Progenitor cell of endocrine pancreas (in vitro differentiated cells): ENCODE measurements at places on chromosomes 12 and 14. TPM values are rescaled to one million over a fixed set of nuclear protein-coding genes. Genes with fewer than 3 reads are reported as not detected.
A peak's percentile ranks its signal among the peaks of the same experiment; 100 is the strongest.

DNA sequence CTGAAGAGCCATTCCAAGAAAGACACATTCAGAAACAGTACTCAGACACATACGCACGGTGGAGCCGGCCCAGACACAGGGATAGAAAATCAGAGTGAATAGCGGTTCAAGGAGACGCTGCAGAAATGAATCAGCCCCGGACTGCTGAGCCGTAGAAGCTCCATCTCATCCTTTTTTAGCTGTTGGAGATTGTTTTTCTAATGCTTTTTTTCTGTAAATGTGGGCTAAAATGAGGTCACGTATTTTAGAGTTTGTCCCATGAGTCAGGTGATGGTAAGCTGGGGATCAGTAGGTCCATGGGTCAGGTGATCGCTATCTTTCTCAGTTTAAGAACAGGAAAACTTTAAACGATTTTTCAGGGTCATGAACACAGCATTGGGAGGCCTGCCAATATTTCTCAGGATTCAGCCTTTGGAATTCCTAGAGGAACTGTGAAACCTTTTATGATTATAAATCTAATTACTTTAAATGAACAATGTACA is 202.4 kb downstream of the ITPR2 start:
- H3K27me3 ChIP-seq: no peaks in the 10 kb centered on the region
- H3K36me3 ChIP-seq: peaks cover 4% of the 10 kb centered on the region
- H3K4me3 ChIP-seq: no peak overlapping the region
- DNase-seq: no peak
- peak overlapping the region; percentile 3 for H3K27ac ChIP-seq

- H3K36me3 ChIP-seq: peaks cover 2% of the 10 kb centered on the region
- no peaks in the 10 kb centered on the region for H3K4me1 ChIP-seq
- H3K27ac ChIP-seq: no peak overlapping the region
- peaks cover 16% of the 10 kb centered on the region for H3K27me3 ChIP-seq
- no peak for DNase-seq
Observed at GRCh38 chr12:3700861-3701260, 52.0 kb downstream of the CRACR2A start.

GRCh38 chr14:105859717-105860614 is 333.6 kb downstream of the TMEM121 start:
- no peaks in the 10 kb centered on the region for H3K4me1 ChIP-seq
- no peaks in the 10 kb centered on the region for H3K27me3 ChIP-seq
- no peak overlapping the region for H3K27ac ChIP-seq
- peaks cover 2% of the 10 kb centered on the region for H3K36me3 ChIP-seq

DNA sequence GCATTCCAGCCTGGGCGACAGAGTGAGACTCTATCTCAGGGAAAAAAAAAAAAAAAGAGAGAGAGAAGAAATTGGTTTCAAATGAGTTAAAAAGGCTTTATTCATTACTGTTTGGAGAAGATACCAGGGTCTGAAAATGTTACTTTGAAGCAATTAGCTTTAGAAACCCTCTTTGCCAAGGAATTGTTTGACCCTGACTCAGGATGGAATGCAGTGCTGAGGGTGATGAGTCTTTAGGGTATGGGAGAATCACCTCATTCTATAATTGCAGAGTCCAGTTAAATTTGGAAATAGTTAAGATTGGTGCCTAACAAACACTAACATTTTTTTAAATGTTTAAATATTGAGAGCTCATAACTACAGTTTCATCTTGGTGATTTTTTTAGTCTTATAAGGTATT is 13.3 kb downstream of the RAP1B start:
- H3K4me3 ChIP-seq: no peak overlapping the region
- DNase-seq: no peak
- H3K36me3 ChIP-seq: peaks cover 29% of the 10 kb centered on the region
- peak overlapping the region; percentile 49 for H3K27ac ChIP-seq

RPL10L gene
- total RNA-seq: not detected in 2 replicates

DNA sequence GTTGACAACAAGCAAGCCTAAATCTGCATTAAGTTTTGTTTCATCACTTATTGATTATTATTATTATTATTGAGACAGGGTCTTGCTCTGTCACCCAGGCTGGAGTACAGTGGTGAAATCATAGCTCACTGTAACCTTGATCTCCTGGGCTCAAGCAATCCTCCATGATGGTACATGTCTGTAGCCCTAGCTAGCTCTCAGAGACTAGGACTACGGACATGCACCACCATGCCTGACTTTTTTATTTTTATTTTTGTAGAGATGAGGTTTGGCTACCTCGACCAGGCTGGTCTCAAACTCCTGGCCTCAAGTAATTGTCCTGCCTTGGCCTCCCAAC is 35.7 kb upstream of the STK38L start:
- peaks cover 2% of the 10 kb centered on the region for H3K36me3 ChIP-seq
- H3K4me3 ChIP-seq: no peak overlapping the region
- DNase-seq: no peak
- no peaks in the 10 kb centered on the region for H3K27me3 ChIP-seq
- peaks cover 14% of the 10 kb centered on the region for H3K4me1 ChIP-seq

DNA sequence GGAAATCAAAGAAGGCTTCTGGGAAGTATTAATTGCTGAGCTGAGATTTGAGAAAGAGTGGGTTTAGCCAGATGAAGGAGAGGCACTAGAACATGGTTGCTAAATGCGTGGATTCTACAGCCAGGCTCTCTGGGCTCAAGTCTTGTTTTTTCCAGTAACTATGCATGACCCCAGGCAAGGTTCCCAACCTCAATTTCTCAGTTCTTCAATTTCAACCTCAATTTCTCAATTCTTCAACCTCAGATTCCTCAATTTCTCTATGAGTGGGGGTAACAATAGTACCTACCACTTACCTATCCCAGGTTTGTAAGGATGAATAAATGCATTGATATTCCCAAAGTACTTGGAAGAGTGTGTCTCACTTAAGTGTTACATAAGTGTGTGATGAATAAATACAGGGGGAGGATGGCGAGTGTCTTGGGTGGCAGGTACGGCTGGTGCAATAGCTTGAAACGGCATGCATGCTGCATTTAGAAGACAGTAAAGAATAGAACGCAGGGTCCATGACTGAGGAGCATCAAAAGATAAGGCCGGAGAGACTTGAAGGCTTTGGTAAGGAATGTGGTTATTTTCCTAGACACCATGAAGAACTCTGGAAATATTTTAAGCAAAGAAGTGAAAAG is 149.1 kb upstream of the ATP2B1 start:
- H3K36me3 ChIP-seq: no peaks in the 10 kb centered on the region
- no peaks in the 10 kb centered on the region for H3K4me1 ChIP-seq
- no peak overlapping the region for H3K4me3 ChIP-seq
- H3K27ac ChIP-seq: no peak overlapping the region
- no peak for DNase-seq
- H3K27me3 ChIP-seq: no peaks in the 10 kb centered on the region

ESR2 gene
- 0.29 and 0.51 TPM in 2 replicates for total RNA-seq

SYCP3 gene
- total RNA-seq: not detected in 2 replicates

DNA sequence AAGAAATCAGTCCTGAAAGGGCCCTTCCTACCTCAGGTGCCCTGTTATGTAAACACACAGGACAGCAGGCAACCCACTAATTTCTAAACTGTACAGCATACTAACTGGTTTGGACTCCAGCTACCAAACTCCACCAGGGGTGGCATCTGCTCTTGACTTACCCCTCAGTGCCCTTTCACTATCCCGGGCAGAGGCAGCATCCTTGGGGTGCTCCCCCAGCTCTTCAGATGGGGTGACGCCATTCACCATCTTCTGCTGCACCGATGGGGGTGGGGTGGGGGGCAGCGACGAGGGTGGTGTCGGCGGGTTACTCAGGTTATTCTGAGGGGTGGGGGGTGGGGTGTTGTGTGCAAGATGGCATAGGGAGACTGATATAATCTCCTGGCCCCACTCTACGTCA is 11.5 kb upstream of the PRKAG1 start:
- no peaks in the 10 kb centered on the region for H3K27me3 ChIP-seq
- no peak overlapping the region for H3K27ac ChIP-seq
- H3K4me3 ChIP-seq: no peak overlapping the region
- peaks cover 13% of the 10 kb centered on the region for H3K36me3 ChIP-seq
- no peaks in the 10 kb centered on the region for H3K4me1 ChIP-seq

MYH7 gene
- total RNA-seq: not detected in 2 replicates

RAD51AP1 gene
- 33.4 and 40.1 TPM in 2 replicates for total RNA-seq

DNA sequence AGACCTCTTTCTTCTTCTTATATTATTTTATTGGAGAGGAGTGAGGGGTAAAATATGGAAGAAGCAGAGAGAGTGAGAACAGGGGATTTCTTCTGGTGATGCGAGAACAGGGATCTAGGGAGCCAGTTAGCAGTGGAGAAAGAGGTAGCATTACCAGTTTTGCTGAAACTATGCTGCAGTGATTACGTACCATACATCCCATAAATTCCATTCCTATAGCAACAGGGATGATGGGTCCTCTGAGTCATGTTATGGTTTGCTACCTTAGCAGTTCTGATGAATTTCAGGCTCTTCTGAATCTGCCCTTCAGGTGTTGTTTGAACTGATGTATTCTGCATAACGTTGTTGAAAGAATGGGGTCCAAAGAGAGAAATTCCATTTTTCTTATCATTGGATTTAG is 625.4 kb upstream of the LRFN5 start:
- H3K4me3 ChIP-seq: no peak overlapping the region
- DNase-seq: no peak
- no peak overlapping the region for H3K27ac ChIP-seq

KRT74 gene
- total RNA-seq: not detected in 2 replicates

PROX2 gene
- not detected in 2 replicates for total RNA-seq

- no peak overlapping the region for H3K4me3 ChIP-seq
- H3K27me3 ChIP-seq: no peaks in the 10 kb centered on the region
- H3K27ac ChIP-seq: no peak overlapping the region
- DNase-seq: no peak
- peaks cover 19% of the 10 kb centered on the region for H3K4me1 ChIP-seq
Observed at GRCh38 chr14:49961270-49962222, 68.7 kb downstream of the ARF6 start.

GRCh38 chr14:99192028-99192621 is 79.9 kb downstream of the BCL11B start:
- H3K4me3 ChIP-seq: no peak overlapping the region
- H3K36me3 ChIP-seq: no peaks in the 10 kb centered on the region
- DNase-seq: no peak
- no peak overlapping the region for H3K27ac ChIP-seq
- H3K4me1 ChIP-seq: peaks cover 19% of the 10 kb centered on the region

GRCh38 chr12:1796515-1797010 is 23.8 kb upstream of the LRTM2 start:
- no peak overlapping the region for H3K4me3 ChIP-seq
- no peaks in the 10 kb centered on the region for H3K36me3 ChIP-seq
- no peak overlapping the region for H3K27ac ChIP-seq
- peaks cover 21% of the 10 kb centered on the region for H3K27me3 ChIP-seq

DNA sequence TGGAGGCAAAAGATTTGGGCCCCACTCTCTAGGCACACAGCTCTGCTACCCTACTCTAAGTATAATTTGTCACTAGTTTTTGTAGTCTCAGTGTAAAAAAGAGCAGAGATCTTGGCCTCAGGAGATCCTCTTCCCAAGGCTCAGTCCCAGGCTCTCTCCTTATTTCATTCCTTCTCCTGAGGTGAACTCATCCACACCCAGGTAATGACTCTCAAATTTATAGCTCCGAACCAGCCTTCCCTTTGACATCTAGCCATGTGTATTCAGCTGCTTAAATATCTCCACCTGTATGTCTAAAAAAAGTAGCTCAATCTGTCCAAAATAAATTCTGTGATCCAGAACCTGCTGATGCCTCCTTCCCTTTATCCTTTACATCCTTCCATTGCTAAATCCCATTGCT is 173.5 kb upstream of the HIF1A start:
- peaks cover 5% of the 10 kb centered on the region for H3K27me3 ChIP-seq
- no peaks in the 10 kb centered on the region for H3K36me3 ChIP-seq

PLEKHD1 gene
- total RNA-seq: 1.5 and 2.0 TPM in 2 replicates

DNA sequence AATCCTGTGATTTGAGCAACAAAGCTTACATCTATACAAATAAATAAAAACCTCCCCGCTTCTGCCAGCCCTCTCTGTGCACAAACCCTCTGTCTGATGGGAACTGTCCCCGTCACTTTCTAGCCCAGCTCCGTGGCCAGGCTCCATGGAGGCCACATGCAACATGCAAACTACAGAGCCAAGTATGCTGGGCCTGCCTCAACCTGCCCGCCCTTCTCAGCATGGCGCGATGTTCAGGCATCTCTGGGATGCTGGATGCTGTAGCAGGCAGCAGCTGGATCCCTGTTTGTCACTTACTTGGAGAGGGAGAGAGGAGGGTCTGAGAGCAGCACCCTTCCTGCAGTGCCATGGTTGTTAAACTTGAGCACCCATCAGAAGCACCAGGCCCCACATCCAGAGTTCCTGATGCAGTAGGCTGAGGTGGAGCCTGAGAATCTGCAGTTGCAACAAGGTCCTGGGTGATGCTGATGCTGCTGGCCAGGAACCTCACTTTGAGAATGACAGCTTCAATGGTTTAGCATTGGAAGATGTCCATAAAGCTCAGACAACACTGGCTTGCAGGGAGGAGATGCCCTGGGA is 32.4 kb downstream of the CLMN start:
- H3K4me3 ChIP-seq: no peak overlapping the region
- H3K36me3 ChIP-seq: peaks cover 8% of the 10 kb centered on the region
- peaks cover 2% of the 10 kb centered on the region for H3K27me3 ChIP-seq
- no peak overlapping the region for H3K27ac ChIP-seq
- no peak for DNase-seq

- H3K27me3 ChIP-seq: no peaks in the 10 kb centered on the region
- H3K36me3 ChIP-seq: no peaks in the 10 kb centered on the region
- no peaks in the 10 kb centered on the region for H3K4me1 ChIP-seq
- no peak overlapping the region for H3K27ac ChIP-seq
- H3K4me3 ChIP-seq: no peak overlapping the region
Observed at GRCh38 chr12:72236071-72236705, 36.0 kb upstream of the TRHDE start.

OR11G2 gene
- not detected in 2 replicates for total RNA-seq

DNA sequence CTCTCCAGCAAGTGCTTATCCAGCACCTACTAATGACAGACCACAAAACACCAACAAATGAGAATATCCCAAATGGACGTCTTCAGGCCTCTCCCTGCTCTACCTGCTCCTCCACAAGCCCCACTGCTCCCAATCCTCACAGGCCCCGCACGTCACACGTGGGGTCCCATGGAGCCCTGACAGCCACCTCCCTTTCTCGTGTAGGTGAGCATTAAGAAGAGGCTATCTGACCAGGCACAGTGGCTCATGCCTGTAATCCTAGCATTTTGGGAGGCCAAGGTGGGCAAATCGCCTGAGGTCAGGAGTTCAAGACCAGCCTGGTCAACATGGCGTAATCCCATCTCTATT is 5.4 kb downstream of the RIMBP2 start:
- no peaks in the 10 kb centered on the region for H3K36me3 ChIP-seq
- H3K4me3 ChIP-seq: no peak overlapping the region
- DNase-seq: no peak

P2RX7 gene
- total RNA-seq: not detected in 2 replicates

GRCh38 chr14:23675906-23676305 is 39.7 kb downstream of the DHRS2 start:
- no peak overlapping the region for H3K27ac ChIP-seq
- DNase-seq: no peak
- no peaks in the 10 kb centered on the region for H3K4me1 ChIP-seq
- no peaks in the 10 kb centered on the region for H3K36me3 ChIP-seq
- no peaks in the 10 kb centered on the region for H3K27me3 ChIP-seq
